DMS 273 treated with DMSO at 0.1 percent for 48 hours (cell line): ENCODE measurements at places on chromosomes 12 and 14.

DNA sequence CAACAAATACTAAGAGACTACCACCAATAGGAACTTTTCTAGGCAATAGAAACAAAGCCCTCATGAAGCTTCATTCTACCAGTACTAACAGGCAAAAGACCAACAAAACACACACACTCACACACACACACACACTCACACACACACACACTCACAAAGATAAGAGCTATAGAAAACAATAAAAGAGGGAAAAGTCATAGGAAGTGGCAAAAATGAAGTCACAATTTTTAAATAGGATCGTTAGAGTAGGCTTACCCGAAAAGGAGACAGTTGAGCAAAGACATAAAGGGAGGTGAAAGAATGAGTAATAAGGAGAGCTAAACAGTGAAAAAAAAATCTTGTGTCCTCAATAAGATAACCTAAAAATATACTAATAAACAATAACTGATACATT is 66.5 kb downstream of the C2CD5 start:
- DNase-seq, result no peak

GRCh38 chr12:64992641-64993040 is 128.5 kb downstream of the WIF1 start:
- DNase-seq, result no peak

DNA sequence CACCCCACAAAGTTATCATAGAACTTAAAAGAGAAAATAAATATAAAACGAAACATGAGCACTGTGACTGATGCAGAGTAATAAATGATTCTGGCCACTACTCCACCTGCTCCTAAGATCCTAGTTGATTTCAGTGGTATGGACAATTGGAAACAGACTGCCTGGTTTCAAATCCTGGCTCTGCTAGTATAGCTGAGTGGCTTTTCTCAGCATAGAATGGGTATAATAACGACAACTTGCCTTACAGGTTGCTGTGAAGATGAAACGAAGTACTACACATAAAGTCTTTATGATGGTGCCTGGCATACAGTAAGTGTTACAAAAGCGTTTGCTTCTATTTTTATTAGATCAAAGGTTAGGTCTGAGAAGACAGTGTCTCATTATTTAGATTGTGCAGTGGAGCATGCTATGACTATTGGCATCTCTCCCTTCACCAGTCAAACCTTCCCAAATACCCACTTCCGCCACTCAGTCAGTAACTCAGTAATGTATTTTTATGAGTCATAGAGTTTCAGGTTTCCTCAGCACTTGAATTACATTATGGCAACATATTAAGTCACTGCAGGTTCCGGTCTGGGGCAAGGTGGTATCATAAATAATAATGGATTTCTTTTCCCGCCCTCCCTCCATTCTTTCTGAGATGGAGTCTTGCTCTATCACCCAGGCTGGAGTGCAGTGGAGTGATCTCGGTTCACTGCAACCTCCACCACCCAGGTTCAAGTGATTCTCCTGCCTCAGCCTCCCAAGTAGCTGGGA is 29.7 kb upstream of the NR2C1 start:
- DNase-seq, result peak; percentile 28

- DNase-seq, result no peak
These were observed 20.6 kb downstream of the ST8SIA1 start for GRCh38 chr12:22313963-22314330.

DNA sequence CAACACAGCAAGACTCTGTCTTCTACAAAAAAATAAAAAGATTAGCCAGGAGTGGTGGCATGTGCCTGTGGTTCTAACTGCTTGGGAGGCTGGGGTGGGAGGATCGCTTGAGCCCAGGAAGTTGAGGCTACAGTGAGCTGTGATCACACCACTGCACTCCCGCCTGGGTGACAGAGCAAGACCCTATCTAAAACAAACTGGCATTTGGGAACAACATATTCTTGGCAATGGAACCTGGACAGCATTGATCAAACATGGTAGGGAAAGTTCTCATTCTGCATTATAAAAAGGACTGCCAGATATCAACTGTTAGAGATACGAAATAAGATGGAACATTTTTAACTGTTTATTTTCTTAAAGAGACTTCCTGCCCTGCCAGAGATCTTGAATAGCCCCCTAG is 81.5 kb downstream of the PPP2R5C start:
- no peak for DNase-seq

- no peak for DNase-seq
These were observed 3.5 kb downstream of the FOS start for GRCh38 chr14:75282170-75282554.

DNA sequence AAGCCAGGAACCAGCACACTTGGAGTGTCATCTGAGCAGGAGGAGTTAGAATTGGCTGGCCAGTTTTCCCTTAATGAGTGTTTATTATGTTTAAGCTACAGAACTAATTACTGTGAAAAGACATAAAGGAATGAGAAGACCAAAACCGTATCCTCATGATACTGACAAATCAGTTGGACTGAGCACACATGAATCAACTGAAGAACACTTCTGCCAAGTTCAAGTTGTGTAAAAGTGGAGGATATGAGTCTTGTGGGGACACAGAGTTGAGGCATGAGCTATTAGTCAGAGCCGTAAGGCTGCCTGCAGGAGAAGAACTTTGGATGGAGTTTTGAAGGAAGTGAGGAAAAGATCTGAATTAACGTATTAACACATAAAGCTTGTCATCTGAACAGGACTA is 43.1 kb downstream of the HMGA2 start:
- no peak for DNase-seq

DNA sequence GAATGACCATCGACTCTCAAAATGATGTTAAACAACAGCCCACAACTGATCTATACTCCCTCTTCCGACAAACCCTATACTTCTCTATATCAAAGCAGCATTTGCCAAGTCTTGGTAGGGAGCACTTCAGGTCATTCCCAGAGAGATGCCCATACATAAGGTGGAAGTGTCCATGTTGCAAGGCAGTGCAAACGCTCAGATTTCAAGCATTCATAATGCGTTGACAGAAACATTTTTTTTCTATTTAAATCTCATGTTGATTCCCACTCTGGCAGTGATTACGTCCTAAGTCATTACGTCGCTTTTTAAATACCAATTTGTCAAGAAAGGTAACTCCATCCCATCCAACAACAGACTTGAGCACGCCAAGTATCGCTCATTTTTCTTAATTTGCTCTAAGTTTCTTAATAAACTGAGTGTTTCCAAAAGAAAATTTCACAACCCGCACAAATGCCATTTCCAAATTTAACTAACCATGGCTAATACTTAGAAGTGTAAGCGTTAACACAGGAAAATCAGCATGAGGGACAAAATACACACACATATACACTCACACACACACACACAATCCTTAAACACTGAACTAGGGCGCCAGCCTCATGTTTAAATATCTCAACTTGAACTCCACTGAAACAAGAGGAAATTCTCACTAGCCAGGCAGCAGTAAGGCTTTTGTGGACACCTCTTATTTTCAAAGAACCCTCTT is 1.1 kb downstream of the GXYLT1 start:
- DNase-seq, result no peak

DNA sequence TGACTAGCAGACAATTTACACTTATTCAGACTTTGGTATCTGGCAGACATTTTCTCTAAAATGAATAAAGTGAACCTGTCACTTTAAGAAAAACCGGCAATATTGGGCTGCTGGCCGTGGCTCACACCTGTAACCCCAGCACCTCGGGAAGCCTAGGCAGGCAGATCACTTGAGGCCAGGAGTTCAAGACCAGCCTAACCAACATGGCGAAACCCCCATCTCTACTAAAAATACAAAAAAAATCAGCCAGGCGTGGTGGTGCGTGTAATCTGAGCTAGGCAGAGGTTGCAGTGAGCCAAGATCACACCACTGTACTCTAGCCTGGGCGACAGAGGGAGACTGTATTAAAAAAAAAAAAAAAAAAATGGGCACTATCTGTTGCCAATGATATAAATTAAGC is 11.5 kb downstream of the DUSP16 start:
- DNase-seq, result no peak

DNA sequence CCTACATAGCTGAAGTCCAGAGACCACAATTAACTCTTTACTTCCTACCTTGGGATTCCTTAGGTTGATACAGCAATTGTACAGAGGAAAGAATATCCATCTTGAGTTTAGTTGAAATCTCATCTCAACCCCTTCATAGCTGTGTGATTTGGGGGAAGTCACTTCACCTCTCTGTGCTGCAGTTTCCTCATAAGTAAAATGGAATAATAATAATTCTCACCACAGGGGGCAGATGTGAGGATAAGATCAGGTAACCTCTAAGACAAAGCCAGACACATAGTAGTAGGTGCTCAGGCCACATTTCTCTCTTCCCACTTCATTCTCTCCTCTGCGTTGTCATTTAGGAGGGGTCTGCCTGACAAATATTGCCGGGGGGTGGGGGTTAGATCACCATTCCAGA is 6.7 kb downstream of the FOXN4 start:
- no peak for DNase-seq

GRCh38 chr12:685388-685787 is 22.1 kb upstream of the NINJ2 start:
- DNase-seq, result no peak

- DNase-seq, result no peak
These were observed 35.9 kb upstream of the TMTC2 start for GRCh38 chr12:82650627-82651337.
